Placental epithelial cell (primary cell): ENCODE measurements at places on chromosomes 13 and 19. TPM values are rescaled to one million over a fixed set of nuclear protein-coding genes. Genes with fewer than 3 reads are reported as not detected.

MYO1F gene
- total RNA-seq, result 0.11 and 0.39 TPM in 2 replicates

CBY2 gene
- total RNA-seq, result not detected in 2 replicates

POLR1G gene
- 2.4 and 2.8 TPM in 2 replicates for total RNA-seq

NPAS1 gene
- 0.11 and 0.39 TPM in 2 replicates for total RNA-seq
